Panc1 (cell line): ENCODE measurements at places on chromosomes 1 and 21.
A peak's percentile ranks its signal among the peaks of the same experiment; 100 is the strongest.

GRCh38 chr1:228228601-228229074, 20.8 kb downstream of the OBSCN start:
- peak; percentile 51 for DNase-seq

- DNase-seq: no peak
Observed at GRCh38 chr21:32134441-32135130, 144.3 kb downstream of the MIS18A start.

DNA sequence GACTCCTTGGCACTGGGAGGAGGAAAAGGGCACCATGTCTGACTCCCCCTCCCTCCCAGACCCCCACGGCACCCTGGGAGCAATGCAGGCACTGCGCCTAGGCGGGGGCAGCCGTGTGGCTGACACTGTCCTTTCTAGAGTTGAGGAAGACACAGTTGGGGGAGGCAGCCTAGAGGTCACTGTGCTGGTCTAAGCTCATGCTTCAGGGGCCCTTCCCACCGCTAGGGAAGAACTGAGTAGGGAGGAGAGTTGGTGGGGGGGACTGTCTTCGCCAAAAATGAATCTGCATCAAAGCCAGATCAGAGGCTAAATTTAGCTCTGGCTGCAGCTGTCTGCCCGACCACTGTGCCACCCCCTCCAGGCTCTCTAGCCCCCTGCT, 3.4 kb downstream of the SEMA6C start:
- no peak for DNase-seq

GRCh38 chr1:19044975-19045831, 88.7 kb upstream of the IFFO2 start:
- no peak for DNase-seq

DNA sequence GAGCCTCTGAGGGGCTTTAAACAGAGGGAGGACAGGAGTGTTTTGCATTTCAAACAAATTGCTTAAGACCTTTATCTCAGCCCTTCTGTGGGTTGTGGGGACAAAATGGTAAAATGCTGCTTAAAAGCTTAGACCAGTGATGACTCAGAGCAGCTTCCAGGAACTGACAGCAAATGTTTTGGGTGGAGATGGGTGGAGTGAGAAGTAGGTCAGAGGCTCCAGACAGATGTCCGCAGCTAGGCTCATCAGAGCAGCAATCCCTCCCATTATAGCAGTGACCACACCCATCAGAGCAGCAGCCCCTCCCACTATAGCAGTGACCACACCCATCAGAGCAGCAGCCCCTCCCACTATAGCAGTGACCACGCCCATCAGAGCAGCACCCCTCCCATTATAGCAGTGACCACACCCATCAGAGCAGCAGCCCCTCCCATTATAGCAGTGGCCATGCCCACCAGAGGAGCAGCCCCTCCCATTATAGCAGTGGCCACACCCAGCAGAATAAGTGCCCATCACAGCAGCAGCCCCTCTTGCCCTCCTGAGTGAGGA, 532.2 kb downstream of the MATN1 start:
- DNase-seq: no peak

DNA sequence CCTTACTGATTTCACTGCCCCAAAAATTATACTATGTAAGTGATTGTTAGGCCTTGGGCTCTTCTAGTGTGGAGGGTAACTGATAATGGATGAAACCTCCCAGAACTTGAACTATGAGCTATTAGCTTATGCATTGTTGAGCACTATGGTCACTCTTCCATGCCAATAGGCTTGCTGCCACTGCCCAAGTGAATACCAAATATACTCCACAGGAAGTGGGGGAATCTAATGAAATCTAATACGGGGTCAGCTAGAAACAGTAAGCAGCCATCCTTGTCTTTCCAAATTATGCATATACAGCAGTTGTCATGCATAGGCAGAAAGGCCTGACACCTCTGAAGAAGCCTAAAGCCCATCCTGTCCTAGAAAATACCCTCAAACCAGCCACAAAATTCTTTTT, 198.7 kb upstream of the PTBP2 start:
- no peak for DNase-seq

GRCh38 chr21:42548687-42549406, 35.2 kb downstream of the SLC37A1 start:
- DNase-seq: no peak

GRCh38 chr1:230087028-230087716, 20.1 kb downstream of the GALNT2 start:
- DNase-seq: no peak

DNA sequence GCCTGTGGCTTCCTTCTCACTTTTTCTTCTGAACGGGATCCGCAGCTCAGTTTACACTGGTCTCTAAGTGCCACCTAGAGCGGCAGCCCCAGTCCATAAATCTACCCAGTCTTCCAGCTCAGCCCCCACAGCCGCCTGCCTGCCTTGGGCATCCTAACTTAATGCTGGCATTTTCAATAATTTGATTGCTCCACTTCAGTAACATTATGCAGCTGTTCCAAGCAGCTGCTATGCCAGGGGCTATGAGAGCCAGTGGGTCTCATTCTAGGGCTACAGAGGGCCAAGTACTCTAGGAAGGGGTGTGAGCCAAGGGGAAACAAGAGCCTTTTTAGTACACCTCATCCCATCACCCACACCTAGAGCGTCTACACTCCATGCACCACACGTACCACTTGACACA, 48.4 kb upstream of the COA6 start:
- no peak for DNase-seq

DNA sequence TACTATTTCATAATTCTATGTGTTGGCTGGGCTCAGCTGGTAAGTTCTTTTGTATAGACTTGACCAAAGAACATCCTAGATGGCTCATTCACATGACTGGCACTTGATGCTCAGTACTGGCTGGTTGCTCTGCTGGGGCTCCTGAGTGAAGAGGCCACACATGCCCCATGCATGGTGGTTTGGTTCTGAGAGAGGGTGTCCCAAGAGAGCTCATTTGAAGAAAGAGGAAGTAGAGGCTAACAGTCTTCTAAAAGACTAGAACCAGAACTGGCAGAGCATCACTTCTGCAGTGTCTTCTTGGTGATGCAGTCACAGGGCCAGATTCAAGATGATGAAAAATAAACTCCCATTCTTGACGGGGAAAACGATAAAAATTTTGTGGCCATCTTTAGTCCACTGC, 5.2 kb upstream of the BACH1 start:
- DNase-seq: no peak

DNA sequence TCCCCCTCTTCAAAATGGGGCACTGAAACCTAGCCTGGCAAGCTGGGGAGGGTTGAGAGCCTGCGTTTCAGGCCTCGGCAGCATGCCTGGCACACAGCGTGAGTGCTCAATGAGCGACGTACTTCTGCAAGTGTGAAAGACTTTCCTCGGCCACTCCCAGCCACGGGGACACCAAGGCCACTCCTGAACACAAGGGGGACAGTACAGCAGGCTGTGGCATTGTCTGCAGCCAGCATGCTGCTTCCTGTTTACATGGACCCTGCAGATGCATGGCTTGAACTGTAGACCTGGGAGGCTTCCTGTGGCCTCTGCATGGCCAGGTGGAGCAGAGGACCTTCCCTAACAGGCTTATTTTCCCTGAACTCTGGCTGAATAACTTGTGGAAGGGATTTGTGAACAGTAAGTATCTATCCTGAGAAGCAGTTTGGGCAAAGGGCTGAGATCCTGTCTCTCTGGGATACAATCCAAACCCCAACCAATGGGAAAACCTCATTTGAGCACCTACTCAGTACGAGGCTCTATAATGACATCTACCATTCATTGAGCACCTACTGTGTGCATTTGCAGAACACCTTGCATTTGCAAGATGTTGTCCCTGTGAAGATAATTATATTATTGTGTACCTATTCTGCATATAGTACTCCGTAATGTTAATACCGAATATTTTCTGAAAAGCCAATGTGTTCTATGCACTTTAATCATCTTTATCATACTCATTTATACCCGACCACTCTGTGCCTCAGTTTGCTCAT, 9.9 kb upstream of the HSPG2 start:
- DNase-seq: no peak

GRCh38 chr1:9152535-9152934, 23.6 kb upstream of the GPR157 start:
- no peak for DNase-seq

DNA sequence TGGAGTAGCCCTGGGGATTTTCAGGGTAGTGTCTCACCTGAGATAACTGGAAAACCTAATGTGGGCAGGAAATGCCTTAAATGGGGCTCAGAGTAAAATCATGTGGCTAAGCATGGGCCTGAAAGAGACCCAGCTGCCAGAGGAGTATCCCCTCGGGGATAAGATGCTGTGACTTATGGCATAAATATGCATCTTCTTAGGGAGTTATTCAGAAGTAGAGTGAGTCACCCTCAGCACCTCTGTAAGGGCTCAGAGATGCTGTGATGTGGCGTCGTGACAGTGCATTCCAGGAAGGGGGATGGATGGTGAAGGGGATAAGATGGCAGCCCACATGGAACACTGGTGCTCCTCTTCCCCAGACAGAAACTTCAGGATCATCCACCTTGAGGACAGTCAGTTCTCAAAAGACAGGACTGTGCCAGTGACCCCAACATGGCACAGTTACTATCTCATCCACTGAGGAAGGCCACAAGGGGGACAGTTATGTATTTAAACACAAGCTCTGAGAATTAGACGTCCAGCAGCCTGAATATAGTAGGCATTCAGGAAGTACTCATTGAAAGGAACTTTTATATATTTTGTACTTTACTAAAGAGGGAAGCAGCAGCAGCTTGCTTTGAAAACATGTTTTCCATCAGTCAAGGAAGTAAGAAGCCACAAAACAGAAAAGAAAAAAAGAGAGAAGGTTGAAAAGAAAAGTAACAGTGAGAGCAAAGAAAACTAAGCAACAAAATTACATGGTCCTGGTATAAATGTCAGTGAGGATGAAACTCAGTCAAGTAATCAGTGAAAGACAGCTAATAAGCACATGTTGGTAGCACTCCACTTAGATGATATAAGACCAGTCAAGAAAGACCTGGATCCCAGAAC, 8.3 kb downstream of the IL24 start:
- no peak for DNase-seq

DNA sequence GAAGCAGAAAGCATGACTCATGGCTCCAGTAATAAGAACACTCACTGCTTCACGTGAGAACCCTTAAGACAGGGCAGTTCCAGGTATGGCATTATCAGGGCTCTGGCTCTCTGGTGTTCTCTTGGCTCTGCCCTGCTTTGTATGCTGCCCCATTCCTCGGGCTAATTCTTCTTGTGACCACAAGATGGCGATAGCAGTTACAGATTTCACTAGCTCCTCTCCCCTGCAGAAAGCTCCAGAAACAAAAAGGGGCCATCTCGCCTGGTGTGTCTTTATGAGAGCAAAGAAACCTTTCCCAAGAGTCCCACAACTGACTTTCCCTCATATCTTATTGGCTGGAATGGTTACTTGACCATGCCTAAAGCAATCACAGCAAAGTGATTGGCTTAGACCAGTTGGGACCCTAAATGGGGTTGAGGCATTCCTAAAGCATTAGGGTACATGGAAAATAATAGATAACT, 60.1 kb downstream of the F3 start:
- peak; percentile 43 for DNase-seq

DNA sequence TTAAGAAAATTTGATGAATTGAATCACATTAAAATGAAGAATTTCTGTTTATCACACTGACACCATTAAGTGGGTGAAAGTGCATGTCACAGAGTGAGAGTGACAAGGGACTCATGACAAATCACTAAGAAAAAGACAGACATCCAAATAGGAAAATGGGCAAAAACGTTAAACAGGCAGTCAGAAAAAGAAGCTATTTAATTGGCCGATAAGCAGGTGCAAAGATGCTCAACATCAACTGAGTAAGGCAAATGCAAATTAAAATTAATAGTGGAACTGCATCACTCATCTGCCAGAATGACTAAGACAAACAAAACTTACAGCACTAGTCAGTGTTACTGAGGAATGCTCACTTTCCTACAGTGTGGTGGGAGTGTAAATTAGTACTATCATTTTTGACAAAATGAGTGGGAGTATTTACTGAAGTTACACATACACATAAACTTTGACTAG, 39.2 kb upstream of the RUNX1 start:
- DNase-seq: no peak

DNA sequence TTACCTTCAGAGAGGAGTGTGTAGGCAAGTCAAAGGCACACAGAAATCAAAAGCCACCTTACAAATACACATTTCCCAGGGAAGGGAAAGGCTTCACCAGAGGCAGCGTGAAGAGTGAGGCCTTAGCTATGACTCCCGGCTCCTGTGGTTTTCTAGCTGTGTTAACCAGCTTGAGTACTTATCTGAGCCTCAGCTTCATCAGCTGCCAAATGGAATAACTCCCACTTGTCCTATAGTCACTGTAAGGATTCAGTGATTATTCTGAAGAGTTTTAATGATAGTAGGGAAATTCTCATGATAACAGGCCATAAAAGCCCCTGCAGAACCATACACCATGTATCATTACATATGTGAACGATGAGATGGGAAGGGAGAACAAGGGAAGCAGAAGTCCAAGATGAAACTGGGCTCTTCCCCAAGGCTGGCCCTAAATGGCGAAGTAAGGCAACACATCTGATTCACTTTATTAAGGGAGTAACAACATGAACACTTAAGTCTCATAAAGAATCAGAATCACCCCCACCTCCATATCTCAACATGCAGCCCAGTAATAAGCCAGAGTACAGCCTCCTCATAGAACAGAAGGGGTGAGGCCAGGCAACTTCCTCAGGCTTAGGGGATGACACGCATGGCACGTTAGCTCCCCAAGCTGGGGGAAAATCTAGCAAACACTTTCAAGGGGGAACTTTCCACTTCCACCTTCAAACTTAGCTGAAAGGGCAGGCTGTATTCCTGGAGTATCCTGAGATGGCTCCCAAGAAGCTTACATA, 63.7 kb downstream of the SLC66A1 start:
- no peak for DNase-seq

GRCh38 chr1:233042834-233043233, 92.4 kb downstream of the NTPCR start:
- no peak for DNase-seq

DNA sequence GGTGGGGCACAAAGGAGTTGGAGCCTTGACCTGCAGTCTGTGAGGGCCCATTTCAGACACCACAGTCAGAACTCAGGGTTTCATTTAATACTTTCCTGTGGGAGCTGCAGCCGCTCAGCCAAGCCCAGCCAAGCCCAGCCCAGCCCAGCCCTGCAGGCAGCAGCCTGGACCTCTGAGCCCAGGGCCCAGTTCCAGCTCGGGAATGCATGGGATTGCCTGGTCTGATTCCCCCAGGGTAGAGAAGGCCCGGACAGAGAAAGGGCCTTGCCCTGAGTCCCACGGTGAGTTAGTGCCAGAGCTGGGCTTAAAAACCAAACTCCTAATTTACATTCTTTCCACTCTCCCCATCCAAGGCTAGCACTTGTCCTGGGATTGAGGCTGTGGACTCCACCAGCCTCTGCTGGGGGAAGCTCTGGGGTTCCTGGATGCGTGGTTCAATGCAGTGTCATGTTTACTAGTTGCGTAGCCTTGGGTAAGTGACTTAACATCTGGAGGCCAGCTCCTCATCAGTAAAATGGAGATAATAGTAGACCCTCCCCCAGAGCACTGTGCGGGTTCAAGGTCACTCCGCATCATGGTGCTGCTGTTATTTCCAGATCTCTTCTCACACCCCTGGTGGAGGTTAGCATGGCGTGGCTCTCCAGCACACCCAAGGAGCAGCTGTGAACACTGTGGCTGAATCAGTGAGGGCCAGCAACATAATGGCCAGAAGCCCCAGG, 29.2 kb upstream of the PKP1 start:
- DNase-seq: no peak

DNA sequence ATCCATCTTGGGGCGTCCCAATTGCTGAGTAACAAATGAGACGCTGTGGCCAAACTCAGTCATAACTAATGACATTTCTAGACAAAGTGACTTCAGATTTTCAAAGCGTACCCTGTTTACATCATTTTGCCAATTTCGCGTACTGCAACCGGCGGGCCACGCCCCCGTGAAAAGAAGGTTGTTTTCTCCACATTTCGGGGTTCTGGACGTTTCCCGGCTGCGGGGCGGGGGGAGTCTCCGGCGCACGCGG, 282 bp upstream of the SOD1 start:
- DNase-seq: peak; percentile 36
